ENCODE measurements at places on chromosomes 2 and 18.

- DNase-seq = no peak
These were observed 297.0 kb upstream of the REV1 start for GRCh38 chr2:99786636-99787390.

DNA sequence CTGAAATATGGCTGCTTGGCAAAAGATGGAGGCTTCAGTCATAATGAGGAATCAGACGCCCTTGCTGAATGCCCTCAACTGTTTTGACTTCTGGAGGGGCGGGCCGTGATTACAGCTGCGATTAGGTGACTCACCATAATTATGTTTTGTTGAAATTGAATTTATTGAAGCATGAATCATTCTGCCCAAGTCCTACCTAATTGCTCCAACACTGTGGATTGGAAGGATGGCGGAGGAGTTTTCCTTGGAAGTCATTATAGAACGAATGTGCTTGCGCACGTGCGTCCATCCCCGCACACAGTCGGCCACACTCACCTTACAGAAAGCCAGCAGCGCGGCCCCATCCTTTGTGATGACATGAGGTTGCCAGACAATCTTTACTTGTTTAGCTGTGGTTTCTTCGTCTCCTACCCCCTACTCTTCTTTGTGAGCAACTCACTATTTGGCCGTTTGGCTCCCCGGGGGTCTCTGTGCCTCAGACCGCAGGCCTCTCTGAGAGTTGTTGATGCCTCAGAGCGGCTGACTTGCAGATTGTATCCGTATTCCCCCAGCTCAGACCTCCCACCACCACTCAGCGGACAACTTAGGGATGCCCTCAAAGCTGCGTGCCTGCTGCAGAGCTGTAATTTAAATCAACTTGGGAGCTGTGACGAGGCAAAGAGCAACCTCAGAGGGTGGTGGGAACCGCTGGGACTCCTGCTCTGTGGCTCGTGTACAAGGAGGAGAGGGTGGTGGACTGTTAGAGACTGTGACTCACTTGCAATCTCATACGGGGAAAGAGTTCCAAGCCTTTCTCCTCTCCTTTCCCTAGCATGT, 513.4 kb downstream of the TNS1 start:
- no peak for DNase-seq

- DNase-seq = no peak
These were observed 475.6 kb upstream of the TNP1 start for GRCh38 chr2:217335341-217335966.

DNA sequence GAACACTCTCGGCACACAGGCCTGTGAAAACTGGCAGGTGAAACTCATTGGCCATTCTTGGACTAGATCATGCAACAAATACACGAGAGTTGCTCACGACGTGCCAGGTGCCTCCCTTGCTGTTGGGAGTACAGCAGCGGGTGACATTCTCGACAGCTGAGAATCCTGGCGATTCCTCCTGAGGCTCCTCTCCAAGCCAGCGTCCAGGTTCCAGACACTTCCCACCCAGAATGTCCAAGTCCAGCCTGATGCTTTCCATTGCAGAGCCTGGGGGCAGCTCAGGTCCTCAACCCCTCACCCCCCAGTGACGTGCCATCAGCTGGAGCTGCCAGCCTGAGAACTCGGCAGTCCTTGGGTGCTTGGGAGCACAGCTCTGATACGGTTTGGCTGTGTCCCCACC, 124.2 kb downstream of the PXDN start:
- DNase-seq = no peak

GRCh38 chr18:8706791-8707555, 1.6 kb downstream of the MTCL1 start:
- no peak for DNase-seq

- no peak for DNase-seq
These were observed 13.1 kb downstream of the PPP3R1 start for GRCh38 chr2:68238955-68239822.

GRCh38 chr2:177796654-177797415, 275.7 kb downstream of the PDE11A start:
- no peak for DNase-seq

DNA sequence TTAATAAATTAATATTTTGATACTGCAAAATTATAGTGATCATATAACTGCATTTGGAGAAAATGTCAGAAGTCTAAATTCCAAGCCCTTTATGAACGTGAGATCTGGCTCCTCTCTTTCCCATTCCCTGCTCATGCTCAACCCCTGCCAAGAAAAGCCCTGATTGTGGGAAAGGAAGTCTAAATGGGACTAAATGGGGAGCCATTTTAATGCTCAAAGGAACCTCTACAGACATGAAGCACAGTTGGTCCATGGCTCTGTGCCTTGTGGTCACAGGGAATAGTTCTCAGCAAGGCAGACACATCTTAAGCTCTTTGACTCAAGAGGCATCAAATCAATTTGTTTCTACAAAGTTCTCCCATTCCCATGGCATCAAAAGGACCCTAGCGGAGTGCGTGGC, 29.3 kb upstream of the INSIG2 start:
- no peak for DNase-seq

DNA sequence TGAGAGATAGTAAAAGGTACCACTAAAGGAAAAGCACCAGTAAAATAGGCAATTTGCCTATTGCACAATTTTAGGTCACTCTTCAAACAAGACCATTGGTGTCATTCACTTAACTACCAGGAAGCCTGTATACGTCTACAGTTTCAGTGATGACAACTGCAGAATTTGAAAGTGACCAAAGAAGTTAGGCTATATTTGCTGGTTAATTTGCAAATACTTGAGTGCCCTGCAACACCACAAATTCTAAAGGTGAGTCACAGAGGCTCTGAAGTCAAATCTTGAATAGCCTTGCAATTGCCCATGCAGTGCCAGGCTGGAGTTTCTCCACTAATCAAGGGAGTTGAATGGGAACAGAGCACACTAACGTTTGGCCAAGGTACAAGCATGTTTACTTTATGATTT, 128.7 kb upstream of the CCDC68 start:
- no peak for DNase-seq

GRCh38 chr2:60118061-60118460, 435.4 kb downstream of the BCL11A start:
- no peak for DNase-seq

DNA sequence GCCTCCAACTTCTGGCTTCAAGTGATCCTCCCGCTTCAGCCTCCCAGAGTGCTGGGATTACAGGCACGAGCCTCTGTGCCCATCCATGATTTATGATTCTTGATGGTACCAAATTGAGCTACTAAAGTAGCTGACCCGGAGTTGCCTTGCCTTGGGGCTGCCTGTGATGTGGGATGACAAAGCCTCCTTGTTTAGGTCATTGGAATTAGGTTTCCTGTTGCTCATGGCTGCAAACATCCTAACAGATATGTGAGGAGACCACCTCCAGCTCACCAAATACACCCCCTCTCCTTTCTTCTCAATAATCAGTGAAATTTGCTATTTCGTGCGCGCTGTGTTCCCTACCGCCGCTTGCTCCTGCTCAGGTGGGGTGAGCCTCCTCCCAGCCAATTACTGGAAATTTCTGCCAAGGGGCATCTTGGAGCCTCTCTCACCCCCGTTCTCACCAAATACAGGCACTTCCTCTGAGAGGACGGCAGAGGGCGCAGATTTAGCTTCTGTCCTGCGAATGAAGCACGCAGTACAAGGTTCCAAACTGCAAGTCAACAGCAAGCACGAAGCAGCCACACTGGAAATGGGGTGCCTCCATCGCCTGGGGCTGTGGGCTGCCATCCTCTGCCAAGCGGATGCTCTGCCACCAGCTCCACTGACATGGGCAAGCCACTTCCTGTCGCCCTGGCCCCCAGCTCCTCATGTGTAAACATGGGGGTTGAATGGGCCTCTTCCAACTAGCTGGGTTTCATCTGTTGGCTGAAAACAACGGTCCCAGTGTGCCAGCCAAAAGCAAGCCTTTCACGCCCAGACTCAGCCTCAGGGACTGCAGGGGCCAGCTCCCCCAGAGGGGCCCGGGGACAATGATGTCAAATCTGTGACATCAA, 71.7 kb downstream of the NCAPH start:
- DNase-seq = peak; percentile 79

DNA sequence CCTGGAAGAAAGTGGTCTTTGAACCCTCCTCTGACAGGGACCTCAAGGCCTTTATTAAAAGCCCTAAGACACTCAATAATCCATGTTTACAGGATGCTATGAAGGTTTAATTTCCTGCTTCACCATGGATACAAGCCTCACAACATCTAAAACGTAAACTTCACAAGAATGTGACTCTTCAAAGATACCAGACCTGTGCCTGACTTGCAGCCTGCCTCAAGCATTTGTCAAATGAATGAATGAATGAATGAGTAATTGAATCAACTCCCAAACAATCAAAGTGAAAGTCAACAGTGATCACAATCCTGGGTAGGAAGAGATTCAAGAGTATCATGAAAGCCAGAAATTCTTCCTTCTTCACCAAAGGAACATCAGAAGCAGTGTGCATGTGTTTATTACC, 30.4 kb downstream of the KLF7 start:
- no peak for DNase-seq

GRCh38 chr2:86541334-86541733, 21.9 kb downstream of the CHMP3 start:
- DNase-seq = no peak

- no peak for DNase-seq
These were observed 68.8 kb downstream of the PMAIP1 start for GRCh38 chr18:59968583-59968982.

DNA sequence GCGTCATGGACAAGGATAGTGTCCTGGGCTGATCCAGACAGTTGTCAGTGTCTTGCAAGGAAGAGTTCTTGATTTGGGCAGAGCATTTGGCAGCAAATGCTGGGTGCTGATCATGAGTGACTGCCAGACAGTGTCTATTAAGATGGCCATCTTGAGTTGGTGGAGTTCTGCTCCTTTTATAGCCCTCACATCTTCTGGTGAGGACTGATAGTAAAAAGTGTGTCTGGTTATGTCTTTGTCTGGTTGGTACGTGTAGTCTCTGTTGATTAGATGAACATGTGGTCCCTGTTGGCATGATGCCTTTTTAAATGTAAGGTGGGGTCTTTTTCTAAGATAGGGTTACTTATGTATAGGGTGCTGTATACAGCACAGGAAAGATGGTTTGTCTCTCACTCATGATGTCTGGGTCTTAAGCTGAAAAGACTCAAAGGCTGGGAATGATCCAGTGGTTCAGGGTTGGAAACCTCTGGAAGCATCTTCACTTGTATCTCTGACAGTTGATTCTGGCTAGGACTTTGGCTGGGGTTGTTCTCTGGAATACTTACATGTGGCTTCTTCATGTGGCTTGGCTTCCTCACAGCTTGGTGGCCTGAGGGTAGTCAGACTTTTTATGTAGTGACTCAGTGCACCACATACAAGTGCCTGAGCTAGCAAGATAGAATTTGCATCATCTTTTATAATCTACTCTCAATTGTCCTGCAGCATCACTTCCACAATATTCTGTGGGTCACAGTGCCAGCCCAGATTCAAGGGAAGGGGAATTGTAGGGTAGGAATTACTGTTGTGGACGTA, 11.8 kb downstream of the MTX2 start:
- DNase-seq = no peak

DNA sequence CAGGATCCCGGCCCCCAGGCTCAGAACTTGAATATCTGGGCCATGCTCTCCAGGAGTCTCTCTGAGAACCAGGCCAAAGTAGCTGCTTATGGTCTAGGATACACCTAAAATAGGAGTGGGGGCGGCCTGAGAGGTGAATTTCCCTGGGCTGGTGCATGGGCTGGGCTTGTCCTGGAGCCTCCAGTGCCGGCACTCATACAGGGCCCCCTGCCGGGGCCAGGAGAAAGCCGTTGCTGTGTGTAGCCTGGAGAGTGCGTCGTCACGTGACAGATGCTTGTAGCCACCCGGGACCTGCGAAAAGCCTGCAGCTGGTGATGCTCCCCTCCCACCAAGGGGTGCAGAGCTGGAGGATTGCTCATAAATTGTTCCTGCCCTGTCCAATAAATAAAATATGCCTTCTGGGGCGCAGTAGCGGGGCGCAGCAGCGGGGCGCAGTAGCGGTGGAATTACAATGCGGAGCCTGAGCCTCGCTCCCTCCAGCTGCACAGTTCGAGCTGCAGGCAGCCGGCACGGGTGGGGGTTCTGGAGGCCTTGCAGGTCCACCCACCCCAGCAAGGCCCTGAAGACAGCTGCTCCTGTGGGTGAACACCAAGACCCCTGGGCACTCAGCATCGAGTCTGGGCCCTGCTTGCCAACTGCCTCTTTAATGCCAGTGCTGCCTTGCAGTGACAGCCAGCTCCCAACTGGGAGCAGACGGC, 289.9 kb downstream of the NDUFA10 start:
- DNase-seq = no peak

DNA sequence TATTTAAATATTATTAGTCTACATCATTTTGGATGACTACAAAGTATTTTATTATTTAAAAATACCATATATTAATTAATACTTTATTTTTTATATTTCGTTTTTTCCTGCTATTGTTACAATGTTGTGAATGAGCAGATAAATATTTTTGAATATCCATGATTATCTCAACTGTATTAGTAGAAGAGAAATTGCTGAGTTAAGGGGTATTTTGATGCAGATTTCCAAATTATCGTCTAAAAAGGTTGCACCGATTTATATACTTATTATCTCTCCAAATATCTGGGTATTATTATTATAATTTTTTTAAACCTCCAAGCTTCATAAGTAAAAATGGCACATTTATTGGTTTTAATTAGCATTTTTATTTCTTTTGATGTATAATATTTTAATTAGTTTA, 8.9 kb upstream of the IL1RL1 start:
- no peak for DNase-seq

GRCh38 chr2:43001055-43001378, 208.6 kb upstream of the HAAO start:
- DNase-seq = no peak

DNA sequence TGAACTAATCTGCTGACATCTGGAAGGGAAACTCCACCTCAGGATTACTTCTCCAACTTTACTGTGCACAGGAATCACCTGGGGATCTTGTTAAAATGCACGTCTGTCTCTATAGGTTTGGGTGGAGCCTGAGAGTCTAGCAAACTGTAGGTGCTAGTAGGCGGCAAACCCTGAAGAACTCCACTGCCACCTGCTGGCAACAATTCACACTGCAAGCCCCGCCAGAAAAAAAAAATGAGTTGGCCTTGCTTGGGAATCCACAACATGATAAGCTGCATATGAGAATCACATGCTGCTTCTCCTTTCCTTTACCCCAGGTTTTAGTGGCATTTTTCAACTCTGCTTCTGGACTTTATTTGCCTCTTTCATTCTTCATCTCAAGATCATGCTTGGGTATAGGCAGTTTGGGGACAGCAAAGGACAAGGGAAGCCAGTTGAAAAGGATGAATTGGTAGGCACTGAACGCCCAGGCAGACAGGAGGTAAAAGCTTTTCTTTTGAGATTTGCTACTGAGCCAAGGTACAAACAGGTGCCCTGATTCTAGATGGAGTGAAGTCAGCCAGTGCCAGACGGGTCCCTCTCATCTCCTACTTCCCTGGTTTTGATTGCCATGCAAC, 88.8 kb downstream of the VIT start:
- DNase-seq = peak; percentile 54

- DNase-seq = no peak
These were observed 104.8 kb upstream of the WDR75 start for GRCh38 chr2:189336276-189336975.

GRCh38 chr2:84121-84520, 37.8 kb upstream of the FAM110C start:
- DNase-seq = no peak

All from inflammatory macrophage treated with lipopolysaccharide for 1 hour (primary cell).